Activated CD4-positive, alpha-beta T cell treated with anti-CD3 and anti-CD28 coated beads for 4 hours (primary cell): ENCODE measurements at places on chromosomes 11 and 22.

DNA sequence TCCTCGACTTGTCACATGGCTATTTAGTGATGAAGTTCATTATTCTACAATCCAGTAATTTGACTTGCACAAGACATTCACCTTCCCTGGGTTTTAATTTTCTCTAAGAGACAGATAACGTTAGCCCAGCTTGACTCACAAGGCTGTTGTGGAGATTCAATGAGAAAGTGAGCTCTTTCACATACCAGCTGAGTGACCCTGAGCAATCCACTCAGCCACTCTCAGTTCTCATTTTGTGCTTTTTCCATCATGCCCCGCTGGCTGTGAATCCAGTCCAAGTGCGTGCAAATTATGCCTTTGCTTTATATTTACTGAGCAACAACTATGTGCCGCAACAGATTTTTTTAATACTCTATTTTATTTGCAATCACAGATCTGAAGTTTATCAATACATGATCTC is 176.5 kb downstream of the LARGE1 start:
- DNase-seq, result no peak

GRCh38 chr11:20207781-20208621 is 47.7 kb upstream of the DBX1 start:
- DNase-seq, result no peak

DNA sequence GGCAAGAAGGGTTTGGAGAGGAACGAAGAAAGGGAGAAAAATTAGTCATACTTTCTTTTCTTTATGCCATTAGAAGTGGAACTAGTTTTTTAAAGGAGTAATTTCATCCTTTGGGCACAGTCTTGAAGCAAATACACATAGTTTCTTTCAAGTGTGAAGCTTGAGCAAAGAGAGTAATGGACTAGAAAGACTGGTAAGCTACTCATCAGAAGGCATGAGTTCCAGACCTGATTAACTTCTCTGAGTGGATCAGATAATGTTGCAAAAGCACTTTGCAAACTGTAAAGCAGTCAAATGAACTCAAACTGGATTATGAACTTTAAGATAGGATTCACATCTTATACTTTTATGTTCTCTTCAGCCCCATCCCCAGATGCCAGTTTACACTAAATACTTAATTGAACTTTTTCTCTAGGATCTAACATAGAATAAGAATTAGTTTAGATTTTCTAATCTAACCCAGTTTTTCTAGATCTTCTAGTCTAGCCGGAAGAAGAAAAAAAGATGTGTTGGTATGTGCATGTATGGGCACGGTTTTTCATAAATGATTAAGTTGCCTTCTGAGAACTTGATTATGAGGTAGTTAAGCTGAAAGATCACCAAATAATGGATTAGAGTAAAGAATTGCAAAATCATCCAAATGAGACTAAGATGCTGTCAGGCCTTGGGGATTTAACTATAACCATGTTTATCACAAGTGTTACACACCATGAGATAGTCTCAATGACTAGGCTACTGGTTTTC is 2.5 kb downstream of the DDIAS start:
- DNase-seq, result no peak

DNA sequence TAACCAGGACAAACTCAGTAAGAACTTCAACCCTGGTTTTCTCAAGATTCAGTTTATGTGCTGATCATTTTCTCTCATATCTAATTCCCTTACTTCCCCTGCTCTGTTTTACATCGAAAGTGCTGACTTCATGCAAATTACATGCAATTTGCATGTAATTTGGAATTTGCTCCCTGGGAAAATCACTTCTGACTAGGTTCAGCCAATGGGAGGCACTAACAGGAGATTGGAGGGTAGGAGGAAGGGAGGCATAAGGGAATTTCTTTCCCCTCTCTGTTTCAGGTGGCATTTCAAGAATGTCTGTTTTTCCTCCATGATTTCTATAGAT is 363.3 kb upstream of the CCDC90B start:
- DNase-seq, result no peak

DNA sequence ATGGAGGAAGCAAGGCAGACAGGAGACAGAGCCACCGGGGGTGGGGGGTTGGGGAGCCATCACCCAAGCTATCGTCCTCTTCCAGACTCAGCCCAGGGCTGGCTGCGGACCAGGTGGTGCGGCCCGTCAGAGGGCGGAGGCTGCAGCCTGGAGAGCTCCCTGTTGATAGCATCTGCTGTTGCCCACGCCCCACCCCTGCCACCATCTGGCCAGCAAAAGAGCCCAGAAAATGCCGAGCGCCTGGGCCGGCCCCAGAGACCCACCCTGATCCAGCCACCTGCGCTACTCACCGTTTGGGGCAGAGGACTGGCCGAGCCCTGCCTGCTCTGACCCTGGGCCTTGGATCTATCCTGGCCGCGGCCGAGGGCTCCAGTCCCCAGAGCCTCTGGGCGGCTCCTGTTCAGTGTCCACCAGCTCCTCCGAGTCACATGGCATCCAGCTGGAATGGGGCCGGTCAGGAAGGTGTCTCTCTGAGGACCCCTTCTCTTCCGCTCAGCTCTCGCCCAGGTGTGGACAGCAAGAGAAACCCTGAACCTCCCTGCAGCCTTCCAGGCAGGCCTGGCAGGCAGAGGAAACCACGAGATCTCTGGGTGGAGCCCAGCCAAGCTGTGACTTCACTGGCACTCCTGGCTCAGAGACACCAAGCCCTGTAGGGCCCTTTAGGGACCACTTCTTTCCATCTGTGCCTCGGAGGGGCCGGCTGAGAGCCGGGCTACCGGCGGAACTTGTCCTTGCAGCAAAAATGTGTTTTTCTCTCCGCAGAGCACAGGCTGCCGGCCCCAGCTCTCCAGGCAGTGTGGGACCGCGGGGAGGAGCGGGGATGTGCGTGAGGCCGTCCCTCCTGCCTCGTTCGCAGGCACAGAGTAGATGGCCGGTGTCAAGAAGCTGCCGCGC is at the start of gene MRGPRE:
Gene MRGPRE, minus strand, starts transcription at position 567 of the 894 bp plus-strand sequence. CDS start 3,618 bp downstream, outside the sequence.
- no peak for DNase-seq

- no peak for DNase-seq
These were observed 44.4 kb downstream of the ARHGAP42 start for GRCh38 chr11:100731471-100731870.

- DNase-seq, result peak; percentile 63
These were observed 25.0 kb upstream of the TMPRSS4 start for GRCh38 chr11:118051611-118052461.

GRCh38 chr11:95505927-95506426 is 275.0 kb upstream of the SESN3 start:
- DNase-seq, result no peak

DNA sequence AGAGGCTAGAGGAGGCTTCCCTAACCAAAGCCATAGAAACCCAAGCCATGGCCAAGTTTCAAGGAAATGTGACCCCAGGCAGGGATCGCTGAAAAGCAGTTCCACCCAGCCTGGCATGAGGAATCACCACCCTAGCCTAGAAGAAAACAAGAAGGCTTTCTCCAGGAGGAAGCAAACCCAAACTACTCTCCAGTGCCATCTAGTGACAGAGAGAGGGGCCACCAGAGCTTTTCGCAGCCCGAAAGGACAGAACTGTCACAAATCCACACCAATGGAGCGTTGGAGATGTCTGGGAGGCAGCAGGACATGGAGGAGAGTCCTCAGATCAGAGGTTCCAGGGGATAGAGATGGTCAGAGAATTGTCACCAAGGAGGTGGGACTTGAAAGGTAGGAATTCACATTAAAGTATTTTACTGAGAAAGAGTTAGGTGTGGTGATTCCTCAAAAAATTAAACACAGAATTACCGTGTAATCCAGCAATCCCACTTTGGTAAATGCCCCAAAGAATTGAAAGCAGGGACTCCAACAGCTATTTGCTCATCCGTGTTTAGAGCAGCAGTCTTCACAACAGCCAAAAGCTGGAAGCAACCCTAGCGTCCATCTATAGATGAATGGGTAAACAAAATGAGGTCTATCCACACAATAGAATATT is 67.3 kb upstream of the NUP50 start:
- peak; percentile 24 for DNase-seq

GRCh38 chr11:47204637-47204989 is 10.2 kb upstream of the DDB2 start:
- no peak for DNase-seq

- no peak for DNase-seq
These were observed 14.0 kb upstream of the RELT start for GRCh38 chr11:73361953-73362776.

DNA sequence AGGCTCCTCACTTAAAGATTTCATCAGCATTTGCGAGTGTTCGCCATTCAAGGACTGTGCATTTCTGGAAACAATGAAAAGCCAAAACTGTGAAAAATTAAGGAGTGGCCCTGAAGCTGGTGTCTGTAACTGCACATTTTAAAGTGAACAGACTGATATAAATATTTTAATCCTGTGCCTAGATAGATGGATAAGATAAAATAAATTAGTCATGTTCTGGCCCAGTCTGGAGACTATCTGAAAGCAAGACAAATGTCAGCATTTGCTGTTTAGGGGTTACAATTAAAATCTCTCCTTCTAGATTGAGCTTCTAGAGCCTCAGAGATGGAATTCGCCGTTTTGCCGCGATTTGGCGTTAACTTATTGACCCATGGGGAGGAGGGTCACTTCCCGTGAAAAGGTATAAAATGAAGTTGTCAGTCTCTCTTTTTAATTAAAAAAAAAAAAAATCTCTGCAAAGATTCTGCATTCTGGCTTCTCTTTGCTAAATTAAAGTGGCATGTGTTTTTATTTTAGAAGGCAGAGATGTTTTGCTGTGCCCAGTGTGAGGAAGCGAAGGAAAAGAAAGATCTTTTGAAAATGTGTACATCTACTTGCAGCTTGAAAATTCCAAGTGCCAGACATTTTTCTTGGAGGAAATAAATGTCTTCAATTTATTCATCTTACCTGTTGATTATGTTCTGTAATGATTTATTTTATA is 79.7 kb upstream of the WNT7B start:
- DNase-seq, result no peak

DNA sequence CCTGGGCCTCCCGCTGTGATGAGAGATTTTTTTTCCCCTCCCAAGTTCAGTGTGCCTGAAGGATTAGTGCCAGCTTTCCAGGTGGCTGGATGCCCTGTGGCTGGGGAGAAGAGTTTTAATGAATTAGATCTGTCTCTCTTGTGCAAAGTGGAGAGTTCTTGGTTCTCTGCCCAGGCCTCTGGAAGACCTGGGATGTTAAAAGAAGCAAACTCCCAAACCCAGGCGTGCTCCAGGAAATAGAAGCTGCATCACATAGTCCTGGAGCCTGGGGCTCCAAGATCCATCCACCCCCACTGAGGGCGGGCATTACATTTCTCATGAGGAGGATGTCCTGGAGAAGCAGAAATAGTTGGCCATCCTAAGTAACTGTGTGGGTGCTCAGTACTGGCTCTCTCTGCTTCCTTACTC is 30.6 kb downstream of the SDHAF2 start:
- DNase-seq, result no peak
